Progenitor cell of endocrine pancreas (in vitro differentiated cells): ENCODE measurements at places on chromosomes 4 and X. TPM values are rescaled to one million over a fixed set of nuclear protein-coding genes. Genes with fewer than 3 reads are reported as not detected.

Gene USP17L25
- total RNA-seq: not detected in 2 replicates

Gene CMC4
- 3.4 and 4.3 TPM in 2 replicates for total RNA-seq

Gene GUCY1B1
- total RNA-seq: 1.5 and 1.9 TPM in 2 replicates

Gene TCEAL9
- 111 and 118 TPM in 2 replicates for total RNA-seq

Gene JAKMIP1
- total RNA-seq: 0.89 and 0.93 TPM in 2 replicates

Gene EDA2R
- 4.2 and 6.6 TPM in 2 replicates for total RNA-seq

Gene SSX4
- total RNA-seq: not detected in 2 replicates

Gene RAB33A
- total RNA-seq: 0.60 and 0.87 TPM in 2 replicates

Gene IGFBP7
- 8.4 and 12.3 TPM in 2 replicates for total RNA-seq

Gene SCML1
- total RNA-seq: 3.7 and 4.6 TPM in 2 replicates

Gene ABCG2
- total RNA-seq: 2.3 and 2.6 TPM in 2 replicates

Gene UGT2B17
- not detected in 2 replicates for total RNA-seq

Gene TRIM75
- not detected in 2 replicates for total RNA-seq

Gene RASSF6
- 10.1 and 10.6 TPM in 2 replicates for total RNA-seq
